Kidney epithelial cell (primary cell): ENCODE measurements at places on chromosomes 6 and 20. TPM values are rescaled to one million over a fixed set of nuclear protein-coding genes. Genes with fewer than 3 reads are reported as not detected.

DNA sequence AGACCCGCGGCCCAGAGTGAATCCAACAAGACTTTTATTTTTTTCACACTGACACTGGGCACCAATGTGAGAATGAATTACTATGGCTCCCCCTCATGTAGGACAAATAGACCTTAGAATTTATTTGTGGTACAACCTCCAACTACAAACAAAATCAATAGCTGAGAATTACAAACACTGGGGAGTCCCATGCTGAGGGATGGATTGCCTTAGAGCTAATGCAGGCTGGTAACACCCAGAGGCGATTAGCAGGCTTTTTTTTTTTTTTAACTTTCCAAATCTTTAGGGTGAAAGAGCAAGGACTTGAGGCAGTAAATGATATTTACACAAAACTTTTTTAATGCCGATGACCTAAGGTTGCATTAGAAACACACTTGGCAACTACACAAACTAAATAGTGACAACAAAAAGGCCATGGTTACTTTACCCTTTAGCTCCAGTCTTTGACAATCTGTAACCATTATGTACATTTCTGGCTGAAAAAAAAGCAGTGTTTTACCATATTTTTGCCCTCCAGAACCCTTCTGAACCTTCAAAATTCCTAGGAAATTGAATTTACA lies 21.8 kb downstream of the SAYSD1 start:
- DNase-seq: no peak

- no peak for DNase-seq
Observed at GRCh38 chr20:17626217-17627007, 55.6 kb downstream of the RRBP1 start.

GRCh38 chr6:1190366-1190765 lies 121.5 kb upstream of the FOXQ1 start:
- peak; percentile 98 for DNase-seq

LPIN3 gene
- total RNA-seq: 14.7 and 18.2 TPM in 2 replicates

MOG gene
- total RNA-seq: not detected in 2 replicates

GRCh38 chr6:15504581-15505350 lies 158.1 kb downstream of the DTNBP1 start:
- peak; percentile 87 for DNase-seq

DNA sequence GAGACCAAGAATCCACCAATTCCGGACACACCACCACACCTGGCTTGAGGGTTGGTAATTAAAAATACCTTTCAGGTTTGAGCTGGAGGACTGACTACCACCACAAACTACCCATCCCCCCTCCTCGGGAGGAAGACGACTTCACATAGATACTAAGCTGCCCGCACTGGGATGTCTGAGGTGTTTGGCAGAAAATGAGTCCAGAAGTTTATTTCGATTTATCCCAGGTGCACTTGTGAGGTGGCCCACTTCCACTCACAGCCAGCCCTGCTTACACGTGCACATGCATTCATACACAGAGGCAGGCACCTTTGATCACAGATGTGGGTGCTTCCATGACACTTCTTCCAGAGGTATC lies 187.1 kb downstream of the ID4 start:
- DNase-seq: no peak
